NCI-H345 (cell line): ENCODE measurements at places on chromosomes 1 and 21.

DNA sequence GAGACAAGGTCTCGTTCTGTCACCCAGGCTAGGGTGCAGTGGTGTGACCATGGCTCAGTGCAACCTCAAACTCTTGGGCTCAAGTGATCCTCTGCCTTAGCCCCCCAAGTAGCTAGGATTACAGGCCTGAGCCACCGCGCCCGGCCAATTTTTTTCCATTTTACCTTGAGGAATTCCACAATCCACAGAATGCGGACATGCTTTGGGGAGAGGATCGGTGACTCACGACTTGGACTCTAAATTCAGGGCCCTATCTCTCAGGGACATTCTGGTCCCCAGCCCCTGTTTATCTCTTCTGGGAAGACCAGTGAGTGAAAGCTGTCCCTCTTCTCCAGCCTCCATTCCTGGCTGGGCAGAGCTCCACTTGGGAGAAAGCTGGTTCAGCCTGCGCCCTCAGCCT is 5.2 kb downstream of the PADI1 start:
- no peak for DNase-seq

GRCh38 chr1:198919667-198920398 is 281.0 kb downstream of the PTPRC start:
- DNase-seq, result no peak

DNA sequence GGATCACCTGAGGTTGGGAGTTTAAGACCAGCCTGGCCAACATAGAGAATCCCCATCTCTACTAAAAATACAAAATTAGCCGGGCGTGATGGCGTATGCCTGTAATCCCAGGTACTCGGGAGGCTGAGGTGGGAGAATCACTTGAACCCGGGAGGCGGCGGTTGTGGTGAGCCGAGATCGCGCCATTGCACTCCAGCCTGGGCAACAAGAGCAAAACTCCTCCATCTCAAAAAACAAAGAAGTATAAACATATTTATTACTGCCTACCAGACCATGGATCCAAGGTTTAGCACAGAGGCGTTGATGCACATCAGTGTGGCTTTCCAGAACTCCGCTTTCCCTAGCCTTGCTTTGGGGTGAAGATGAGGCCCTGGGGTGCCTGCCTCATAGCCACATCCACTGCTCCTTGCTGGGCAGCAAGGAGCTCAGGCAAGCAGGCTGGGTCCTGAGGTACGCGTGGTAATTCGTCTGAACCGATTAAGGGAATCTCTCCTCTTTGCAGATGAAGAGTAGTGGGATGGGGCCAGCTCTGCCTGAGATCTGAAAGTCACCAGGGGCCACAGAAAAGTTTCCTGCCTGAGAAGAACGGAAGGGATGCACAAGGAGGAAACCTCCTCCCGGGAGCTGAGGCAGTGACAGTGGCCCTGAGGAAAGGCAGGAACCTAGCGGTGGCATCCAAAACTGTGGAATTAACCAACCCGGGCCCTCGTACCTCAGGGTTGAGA is 52.3 kb upstream of the LBR start:
- DNase-seq, result no peak

DNA sequence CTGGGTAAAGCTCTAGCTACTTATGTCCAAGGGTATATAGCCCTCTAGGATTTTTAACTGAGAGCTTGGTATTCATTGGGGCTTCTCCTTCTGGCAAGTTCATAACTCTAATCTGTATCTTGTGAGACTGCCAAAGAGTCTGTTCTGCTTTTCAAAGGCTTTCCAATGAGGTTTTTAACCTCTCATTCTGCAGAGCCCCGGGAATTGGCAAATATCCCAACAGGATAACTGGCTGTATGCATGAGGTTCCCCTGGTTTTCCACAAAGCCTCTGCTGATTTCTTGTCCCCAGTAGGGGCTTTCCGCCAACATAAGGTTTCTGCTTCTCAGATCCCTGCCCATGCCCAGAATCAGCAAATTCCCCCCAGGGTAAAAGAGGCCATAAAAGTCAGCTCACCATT is 40.9 kb downstream of the RPL5 start:
- no peak for DNase-seq

DNA sequence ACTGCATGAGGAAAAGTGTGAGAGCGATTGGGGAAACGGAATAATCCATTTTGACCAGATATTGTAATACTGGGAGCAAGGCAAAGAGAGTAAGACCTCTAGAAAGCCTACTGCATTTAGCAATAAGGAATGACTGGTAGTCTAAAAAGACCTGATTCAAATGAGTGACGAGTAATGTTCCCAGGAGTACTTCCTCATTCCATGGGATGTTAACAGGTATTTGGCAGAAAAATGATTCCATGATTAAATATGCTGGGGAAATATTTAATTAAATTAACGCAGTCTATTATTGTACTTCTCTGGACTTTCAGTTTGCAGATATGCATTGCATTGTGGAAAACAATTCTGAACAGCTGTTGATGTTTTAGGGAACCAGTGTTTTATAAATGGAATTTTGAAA is 105.5 kb downstream of the RPE65 start:
- DNase-seq, result no peak

DNA sequence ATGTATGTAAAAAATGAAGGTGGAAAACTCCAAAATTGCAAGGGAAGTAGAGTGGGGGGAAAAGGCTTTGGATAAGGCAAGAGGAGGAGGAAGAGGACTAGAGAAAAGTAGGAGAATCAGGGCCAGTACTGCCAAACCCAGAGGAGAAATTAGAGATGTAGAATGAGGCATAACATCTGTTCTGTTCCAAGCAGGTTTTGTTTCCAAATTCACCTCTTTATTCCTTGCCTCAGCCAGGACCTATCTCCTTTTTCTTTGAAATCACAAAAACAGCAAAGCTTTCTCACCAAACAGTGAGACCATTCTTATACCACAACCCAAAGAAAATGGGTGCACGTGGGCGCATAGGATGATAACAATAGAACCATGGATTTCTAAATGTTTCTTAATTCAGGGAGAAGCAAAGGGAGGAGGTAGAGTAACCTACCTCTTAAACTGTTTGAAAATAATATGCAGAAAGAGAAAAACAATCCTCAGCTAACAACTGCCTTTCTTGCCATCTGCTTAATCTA is 383.3 kb upstream of the PKN2 start:
- DNase-seq, result no peak

GRCh38 chr1:15426492-15427279 is 11.6 kb upstream of the CTRC start:
- no peak for DNase-seq

- no peak for DNase-seq
Measured at GRCh38 chr1:228002792-228003191, 4.0 kb upstream of the WNT3A start.

- no peak for DNase-seq
Measured at GRCh38 chr1:31135973-31136600, 70.6 kb upstream of the PUM1 start.

GRCh38 chr1:36689992-36690391 is 207.3 kb upstream of the CSF3R start:
- DNase-seq, result peak; percentile 5

GRCh38 chr21:41102281-41102680 is 65.7 kb upstream of the BACE2 start:
- no peak for DNase-seq

- no peak for DNase-seq
Measured at GRCh38 chr21:38467374-38467773, 30.9 kb downstream of the ERG start.

DNA sequence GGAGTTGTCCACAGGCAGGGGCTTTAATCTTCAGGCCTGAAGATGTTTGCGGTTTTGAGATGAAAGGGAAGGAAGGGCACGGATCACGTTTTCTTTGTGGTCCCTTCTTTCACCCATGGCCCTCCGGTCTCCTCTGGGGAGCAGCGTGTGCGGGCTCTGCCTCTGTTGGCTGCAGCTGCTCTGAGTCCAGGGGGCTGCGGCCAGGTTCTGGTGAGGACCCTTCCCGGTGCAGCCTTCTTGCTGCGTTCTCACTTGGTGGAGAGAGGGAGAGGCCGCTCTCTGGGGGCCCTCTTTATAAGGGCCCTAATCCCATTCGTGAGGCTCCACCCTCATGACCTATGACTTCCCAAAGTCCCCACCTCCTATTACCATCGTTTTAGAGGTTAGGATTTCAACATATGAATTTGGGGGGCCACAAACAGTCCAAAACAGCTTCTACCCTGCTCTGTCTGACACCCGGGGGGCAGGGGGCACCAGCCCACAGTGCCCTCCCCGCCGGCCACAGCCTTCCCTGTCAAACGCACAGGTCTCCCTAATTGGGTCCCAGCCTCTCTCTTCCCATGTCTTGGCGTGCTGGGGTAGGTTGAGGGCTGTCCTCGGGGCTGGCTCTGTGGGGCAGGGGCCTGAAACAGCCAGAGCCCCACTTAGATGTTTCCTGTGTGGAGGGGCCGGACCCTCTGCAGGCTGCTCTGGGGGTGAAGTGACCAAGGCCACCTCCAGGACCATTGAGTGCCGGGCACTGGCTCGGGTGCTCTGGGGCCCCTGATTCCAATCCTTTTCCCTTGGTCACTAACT is 100.1 kb upstream of the C1orf174 start:
- DNase-seq, result no peak

DNA sequence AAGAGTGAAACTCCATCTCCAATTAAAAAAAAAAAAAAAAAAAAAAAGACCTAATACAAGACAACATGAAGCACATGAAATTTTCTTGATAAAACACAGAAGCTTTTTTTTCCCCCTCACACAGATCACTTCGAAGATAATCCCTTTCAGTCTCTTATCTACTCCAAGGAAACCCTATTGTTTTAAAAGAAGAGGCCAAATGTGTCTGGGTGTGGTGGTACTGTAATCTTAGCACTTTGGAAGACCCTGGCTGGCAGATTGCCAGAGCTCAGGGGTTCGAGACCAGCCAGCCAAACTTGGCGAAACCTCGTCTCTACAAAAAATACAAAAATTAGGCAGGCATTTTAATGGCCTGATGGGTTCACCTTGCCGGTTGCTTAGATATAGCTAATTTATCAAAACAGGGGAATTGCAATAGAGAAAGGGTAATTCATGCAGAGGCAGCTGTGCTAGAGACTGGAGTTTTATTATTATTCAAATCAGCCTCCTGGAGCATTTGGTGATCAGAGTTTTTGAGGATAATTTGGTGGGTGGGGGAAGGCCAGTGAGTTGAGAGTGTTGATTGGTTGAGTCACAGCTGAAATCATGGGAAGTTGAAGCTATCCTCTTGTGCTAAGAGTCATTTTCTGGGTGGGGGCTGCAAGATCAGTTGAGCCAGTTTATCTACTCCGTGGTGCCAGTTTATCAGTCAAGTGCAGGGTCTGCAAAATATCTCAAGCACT is 62.5 kb downstream of the SLC16A1 start:
- DNase-seq, result no peak

DNA sequence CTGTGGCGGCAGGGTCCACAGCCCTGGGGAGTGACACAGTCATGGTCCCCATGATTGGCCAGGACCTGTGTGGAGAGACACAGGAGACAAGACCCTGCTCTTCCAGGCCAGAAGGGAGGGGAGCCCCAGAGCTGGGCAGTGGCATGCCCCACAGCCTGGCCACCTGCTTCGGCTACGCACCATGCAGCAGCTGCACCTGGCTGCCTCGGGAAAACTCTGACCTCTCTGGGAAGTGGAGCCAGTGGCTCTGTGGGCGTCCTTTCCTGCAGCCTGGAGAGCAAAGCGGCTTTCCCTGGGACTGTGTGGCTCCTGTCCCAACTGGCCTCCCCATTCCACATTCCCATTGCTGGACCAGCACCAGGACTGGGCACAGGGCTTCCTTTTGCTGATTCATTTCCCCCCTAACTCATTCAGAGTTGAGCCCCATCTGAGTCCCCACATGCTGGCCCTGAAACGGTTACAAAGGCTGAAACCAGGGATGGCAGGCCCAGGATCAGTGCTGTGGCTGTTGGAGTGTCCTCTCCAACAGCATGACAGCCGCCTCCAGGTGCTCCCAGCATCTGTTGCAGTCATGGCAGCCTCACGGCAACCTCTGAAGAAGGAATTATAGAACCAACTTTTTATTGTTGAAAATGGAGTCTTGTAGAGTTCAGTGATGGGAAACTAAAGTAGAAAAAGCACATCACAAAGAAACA is 15.0 kb downstream of the OXCT2 start:
- DNase-seq, result no peak

- no peak for DNase-seq
Measured at GRCh38 chr1:20551161-20551560, 1.2 kb upstream of the FAM43B start.

DNA sequence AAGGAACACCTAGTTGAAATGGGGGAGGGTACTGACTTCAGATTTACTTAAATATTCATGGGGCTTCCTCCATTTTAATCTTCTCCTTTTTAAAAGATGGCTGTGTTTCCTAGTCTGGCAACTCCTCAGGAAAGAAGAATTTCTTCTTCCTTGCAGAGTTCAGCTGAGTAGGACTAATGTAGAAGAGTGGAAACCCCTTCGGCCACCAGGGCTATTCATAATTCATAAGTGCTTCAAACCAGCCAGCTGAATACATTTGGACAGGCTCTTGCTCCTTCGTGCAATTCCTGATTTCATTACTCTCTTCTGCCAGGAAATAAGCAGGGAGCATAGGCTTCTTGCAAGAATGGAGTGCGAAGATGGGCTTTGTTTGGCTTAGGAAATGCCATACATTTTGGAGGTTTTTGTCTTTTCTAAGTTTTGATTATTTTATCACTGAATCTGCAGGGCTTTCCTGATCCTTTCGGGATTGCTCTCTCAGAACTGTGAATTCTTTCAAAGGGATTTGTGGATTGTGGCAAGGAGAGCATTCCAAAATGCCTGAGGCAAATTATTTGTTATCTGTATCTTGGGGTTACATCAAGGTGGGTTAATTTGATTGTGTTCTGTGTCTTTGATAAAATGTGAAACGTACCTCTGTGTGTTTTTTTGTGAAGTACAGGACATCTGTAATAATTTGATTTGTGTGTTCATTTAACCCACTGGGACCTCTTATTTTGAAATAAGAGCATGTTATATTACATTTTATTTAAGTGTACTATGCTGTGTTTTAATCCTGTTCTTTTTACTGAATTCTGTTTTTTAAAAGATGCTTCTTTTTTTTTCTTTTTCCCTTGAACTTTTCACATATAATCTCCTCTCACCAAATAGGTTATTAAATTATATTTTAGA is 179.4 kb upstream of the SGIP1 start:
- DNase-seq, result no peak

- no peak for DNase-seq
Measured at GRCh38 chr1:9927259-9927658, 15.9 kb downstream of the LZIC start.

- DNase-seq, result no peak
Measured at GRCh38 chr1:27713869-27714513, 11.8 kb upstream of the FAM76A start.

GRCh38 chr1:41385398-41386195 is 24.4 kb downstream of the FOXO6 start:
- no peak for DNase-seq

GRCh38 chr1:165858364-165858823 is 31.0 kb downstream of the UCK2 start:
- peak; percentile 13 for DNase-seq

- no peak for DNase-seq
Measured at GRCh38 chr21:38299671-38300070, 42.9 kb downstream of the KCNJ15 start.

DNA sequence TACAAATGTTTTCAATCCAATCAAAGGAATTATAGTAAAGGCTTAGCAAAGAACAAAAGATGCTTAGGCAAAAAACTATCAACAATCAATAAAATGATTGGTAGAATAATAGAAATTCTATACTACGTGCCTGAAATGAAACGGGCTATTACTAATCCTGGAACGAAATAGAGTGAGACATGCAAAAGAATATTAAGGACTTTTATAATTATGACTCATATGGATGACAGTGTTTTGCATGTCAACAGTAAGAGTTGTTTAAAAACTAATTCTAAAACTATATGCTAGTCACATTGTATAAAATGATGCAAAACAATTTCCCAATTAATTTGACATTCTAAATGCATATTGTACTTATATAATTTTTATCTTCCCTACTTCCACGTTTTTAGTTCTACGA is 35.6 kb downstream of the LRRIQ3 start:
- DNase-seq, result no peak
